ENCODE measurements at places on chromosomes 4 and X.
A peak's percentile ranks its signal among the peaks of the same experiment; 100 is the strongest.

DNA sequence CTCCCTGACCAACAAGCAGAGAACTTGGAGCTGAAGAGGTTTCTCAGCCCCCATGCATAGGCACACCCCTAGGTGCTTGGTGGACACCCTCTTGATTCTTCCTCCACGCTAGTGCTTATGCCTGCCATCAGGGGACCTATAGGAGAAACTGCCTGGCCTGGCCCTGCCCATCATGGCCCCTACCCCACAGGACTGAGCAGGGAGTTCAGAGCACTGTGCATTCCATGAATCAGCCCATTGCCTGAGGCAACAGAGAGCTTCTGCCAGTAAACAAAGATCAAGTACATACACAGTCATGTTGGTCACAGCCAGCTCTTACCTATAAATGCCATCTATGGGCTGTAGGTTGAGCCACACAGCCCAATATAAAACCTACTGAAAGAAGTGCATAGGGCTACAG is 99.1 kb upstream of the EDNRA start:
- no peak for DNase-seq

DNA sequence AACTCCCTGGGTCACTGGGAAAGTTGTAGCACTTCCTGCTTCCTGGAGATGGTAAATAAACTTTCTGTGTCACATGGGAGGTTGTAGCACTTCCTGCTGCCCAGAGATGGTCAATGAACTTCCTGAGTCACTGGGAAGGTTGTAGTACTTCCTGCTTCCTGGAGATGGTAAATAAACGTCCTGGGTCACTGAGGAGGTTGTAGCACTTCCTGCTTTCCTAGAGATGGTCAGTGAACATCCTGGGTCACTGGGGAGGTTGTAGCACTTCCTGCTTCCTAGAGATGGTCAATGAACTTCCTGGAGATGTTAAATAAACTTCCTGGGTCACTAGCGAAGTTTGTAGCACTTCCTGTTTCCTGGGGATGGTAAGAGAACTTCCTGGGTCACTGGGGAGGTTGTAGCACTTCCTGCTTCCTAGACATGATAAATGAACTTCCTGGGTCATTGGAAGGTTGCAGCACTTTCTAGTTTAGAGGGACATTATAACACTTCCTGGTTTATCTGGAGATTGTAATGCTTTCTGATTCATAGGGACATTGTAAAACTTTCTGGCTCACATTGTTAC is 62.3 kb upstream of the CD99 start:
- peak; percentile 35 for DNase-seq

- DNase-seq = no peak
Observed at GRCh38 chrX:41043674-41044345, 41.4 kb upstream of the USP9X start.

DNA sequence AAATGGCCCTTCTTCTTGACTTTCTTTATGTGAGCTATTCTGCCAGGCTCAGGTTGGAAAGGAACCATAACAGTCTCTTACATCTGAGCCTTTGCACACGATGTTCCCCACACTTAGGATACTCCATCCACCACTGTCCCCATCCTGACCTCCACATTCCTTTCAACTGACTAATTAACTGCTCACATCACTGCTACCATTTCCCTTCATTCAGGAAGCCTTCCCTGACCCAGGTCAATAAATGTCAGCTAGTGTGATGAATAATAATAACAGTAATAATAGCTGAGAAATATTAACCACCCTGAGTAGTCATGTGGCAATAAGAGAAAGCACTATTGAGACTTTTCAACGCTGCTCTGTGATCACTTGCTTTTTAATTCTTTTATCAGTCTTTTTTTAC is 291.7 kb downstream of the KCNIP4 start:
- DNase-seq = peak; percentile 65

DNA sequence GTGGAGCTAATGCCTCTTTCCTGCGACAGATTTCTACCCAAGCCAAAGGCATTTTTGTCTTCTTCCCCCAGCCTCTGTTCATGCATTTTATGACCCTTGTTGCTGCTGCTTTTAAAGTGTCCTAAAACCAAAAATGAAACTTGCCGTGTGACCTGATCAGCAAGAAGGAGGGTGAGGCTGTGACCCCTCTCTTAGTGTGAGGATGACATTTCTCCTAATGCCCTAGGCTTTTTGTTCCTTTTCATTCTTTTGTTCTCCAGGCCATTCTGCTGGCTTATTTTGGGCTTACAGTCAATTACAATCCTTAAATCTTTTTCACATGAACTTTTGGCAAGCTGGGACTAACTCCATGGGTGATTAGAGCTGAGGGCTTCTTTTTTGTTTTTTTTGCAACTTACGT is 34.4 kb downstream of the PTTG2 start:
- DNase-seq = no peak

- DNase-seq = peak; percentile 33
Observed at GRCh38 chrX:100649550-100650356, 5.8 kb downstream of the SRPX2 start.

DNA sequence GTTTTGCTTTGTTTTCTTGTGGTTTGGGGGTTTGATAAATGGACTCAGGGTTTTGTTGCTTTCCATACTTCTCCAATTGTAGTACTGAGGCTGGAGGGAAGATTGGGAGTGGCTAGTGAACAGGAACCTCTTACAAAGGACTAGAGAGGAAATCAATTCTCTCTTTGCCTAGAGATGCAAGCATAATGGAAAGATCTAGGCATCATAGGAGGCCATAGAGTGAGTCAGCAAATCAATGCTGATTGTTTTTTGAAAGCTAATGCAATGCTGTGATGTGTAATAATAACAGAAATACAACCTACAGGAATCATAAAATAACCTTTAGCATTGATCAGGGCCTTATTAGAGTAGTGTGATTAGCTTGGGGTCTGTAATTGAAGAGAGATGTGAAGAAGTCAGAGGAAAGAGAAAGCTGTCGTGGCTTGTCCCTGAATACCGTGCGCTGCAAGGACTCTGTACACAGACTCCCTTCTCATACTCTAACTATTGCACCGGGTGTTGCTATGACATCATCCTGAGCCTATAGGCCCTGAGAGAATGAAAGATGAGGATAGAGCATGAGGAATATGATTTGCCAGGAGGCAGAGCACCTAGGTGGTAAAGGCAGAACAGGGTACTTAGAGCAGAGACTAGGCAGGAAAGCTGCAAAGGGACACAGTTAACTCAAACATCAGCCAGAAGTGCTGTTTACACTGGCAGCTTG is 29.3 kb upstream of the GPR101 start:
- no peak for DNase-seq

- DNase-seq = no peak
Observed at GRCh38 chr4:124178449-124179021, 534.0 kb downstream of the ANKRD50 start.

DNA sequence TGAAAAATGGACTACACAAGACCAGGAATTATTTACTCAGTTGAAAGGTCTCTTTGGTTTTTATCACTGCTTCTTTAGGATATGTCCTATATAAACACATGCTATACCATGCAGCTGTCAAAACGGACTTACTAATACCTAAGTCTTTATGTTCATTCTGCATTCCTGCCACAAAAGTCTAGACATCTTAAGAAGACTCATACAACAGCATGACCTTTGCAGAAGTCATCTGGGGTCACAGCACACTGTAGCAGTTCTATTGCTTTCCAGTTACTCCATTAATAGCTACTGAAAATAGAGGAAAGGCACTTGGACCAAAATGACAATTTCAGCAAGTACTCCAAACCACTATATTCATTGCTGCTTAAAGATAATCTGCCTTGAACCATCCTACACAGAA is 53.2 kb downstream of the DDX60 start:
- DNase-seq = no peak

DNA sequence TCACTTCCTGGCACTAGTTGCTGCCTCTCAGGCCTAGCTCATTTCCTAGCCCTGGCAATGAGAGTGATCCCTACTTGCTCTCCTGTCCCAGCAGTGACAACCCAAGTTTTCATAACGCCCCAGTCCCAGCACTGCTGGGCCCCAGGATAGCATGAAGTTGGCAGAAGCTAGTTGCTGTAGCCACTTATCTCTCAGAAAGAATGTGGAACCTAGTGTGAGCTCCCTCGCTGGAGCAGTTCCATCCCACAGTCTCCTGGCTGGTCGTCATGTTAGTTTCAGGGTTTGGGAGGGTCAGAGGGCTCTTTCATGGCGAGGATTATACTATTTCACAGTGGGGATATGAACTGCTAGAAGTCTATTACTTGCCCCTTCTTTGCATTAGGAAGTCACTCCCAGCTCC is 5.1 kb downstream of the PF4 start:
- DNase-seq = no peak

GRCh38 chr4:79869597-79870237 is 203.3 kb downstream of the ANTXR2 start:
- no peak for DNase-seq

DNA sequence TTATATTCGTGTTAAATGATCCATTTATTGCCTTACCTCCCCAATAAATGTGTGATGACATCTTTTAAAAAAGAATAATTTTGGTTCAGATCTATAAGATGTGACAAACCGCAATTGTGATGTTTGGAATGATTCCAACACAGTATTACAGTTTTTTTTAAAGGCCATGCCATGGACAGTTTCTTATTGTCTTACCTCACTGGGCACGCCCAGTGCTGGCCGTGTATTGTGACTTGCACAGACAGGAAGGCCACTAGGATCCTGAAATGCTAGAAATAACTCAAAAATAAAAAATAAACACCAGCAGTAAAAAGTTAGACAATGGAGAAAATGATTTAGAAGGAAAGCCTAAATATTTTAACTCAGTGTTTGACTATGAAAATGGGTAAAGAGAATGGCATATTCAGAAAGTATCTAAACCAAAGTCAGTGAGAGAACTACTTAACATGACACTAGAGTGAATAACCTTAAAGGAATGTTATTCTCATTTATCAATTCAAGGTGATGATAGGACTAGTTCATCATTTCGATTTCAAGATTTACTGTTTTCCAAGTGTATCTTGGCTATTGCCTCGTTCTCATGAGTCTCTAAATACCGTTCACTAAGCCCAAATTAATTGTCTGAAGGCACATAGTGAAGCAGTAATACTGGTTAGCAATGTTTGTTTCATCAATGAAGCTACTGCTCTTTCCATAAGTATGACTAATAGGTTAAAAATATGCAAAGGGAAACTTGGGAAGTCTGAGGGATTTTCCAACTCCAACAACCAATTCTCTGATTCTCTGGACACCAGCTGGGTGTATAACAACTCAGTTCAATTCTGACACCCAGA is 46.1 kb upstream of the VEGFC start:
- no peak for DNase-seq

GRCh38 chr4:2842687-2843262 is 869 bp upstream of the ADD1 start:
- no peak for DNase-seq

GRCh38 chr4:77734928-77735327 is 84.2 kb downstream of the CNOT6L start:
- DNase-seq = peak; percentile 92

GRCh38 chr4:44646151-44646550 is 5.3 kb downstream of the YIPF7 start:
- no peak for DNase-seq

DNA sequence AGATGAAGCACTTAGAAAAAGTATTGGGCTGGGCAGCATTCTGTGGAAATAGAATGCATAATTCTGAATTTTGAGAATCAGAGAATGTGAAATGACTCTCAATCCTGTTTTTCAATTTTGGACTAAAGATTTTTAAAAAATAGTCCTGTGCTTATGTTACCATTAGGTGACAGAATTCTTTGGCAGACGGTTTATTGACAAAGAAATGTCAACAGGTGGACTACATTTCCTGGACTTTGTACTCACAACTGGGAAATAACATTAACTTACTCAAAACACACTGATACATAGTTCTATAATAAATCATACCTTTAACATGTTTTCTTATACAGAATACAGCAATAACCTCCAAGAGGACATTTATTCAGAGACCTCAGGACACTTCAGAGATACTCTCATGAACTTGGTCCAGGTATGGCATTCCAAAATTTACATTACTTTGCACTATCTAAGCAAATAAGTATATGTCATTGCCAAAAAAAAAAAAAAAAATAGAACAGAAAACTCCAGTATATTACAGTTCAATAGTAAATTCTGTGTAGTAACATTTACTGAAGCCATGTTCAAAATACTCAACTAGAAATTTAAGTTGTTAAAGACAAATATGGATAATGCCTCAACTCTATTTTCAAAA is 72.7 kb downstream of the ANXA10 start:
- DNase-seq = no peak

DNA sequence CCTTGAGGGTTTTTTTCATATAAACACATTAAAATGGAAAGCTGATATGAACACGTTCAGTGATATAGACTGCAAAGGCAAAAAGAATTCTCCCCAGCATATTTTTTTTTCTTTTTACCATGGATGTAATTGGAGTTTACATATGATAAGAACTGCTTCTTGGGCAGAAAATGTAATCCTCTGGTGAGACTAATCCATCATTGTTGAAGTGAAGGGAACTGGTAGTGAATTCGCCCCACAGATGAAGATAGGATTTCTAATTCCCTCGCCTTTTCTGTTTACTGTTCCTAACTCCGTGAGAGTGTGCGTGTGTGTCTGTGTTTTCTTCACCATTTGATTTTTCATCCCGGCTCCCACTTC is 88.9 kb downstream of the GPR143 start:
- DNase-seq = no peak

- no peak for DNase-seq
Observed at GRCh38 chrX:29461039-29461438, 754.3 kb upstream of the MAGEB2 start.

GRCh38 chr4:40582413-40582812 is 47.3 kb downstream of the RBM47 start:
- DNase-seq = no peak

DNA sequence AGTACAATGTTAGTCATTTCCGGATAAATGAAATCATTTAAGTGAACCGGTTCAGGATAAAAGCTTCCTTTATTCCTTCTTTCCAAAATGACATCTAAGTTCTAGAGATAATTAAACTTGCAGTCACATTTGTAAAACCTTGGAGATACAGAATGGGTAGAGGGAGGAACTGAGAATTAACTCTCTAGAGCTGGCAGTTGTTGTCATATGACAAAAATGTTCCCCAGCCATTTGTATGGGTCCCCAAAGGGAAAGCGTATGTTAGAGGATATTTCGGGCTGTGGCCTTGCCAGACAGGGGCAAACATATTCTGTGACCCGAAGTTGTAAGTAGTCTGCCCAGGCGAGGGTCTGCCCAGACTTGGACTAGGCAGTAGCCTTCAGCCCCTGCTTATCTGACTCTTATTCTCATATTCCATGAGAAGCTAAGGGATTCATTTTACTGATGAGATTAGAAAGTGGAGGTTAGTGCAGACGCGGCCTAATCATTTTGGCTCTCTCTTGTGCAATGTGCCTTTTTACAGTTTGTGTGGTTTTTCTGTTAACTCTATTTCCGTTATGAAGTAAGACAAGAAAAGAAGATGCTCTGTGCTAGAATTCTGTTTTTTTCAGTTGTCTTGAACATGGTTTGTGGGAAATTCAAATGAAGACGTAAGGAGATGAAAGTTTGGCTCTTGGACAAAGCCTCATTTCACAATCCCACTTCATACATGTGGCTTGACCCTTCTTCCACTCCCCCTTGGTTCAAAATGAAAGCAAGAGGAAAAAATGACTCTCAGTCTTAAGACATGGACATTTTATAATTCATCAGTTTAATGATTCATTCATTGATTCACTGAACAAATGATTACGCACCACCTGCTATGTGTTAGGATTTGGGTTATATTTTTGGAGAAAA is 2394.2 kb upstream of the AGA start:
- DNase-seq = no peak
